ENCODE measurements at places on chromosomes 1 and 21.

GRCh38 chr1:7447736-7448135 lies 323.4 kb upstream of the VAMP3 start:
- no peak for DNase-seq

GRCh38 chr1:158534496-158534895 lies 19.7 kb downstream of the OR6Y1 start:
- DNase-seq: no peak

DNA sequence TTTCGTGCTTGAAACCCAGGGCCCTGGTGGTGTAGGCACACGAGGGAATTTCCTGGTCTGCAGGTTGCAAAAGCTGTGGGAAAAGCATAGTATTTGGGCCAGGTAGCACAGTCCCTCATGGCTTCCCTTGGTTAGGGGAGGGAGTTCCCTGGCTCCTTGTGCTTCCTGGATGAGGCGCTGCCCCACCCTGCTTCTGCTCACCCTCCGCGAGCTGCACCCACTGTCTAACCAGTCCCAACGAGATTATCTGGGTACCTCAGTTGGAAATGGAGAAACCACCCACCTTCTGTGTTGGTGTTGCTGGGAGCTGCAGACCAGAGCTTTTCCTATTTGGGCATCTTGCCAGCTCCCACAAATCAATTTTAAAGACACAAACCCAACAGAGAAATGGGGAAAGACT lies 183.0 kb downstream of the PHTF1 start:
- no peak for DNase-seq

GRCh38 chr1:219085082-219085481 lies 88.6 kb upstream of the LYPLAL1 start:
- DNase-seq: no peak

GRCh38 chr1:22576617-22577016 lies 13.3 kb downstream of the EPHA8 start:
- DNase-seq: no peak

- no peak for DNase-seq
These were observed 3.0 kb upstream of the CEP350 start for GRCh38 chr1:179951383-179952144.

DNA sequence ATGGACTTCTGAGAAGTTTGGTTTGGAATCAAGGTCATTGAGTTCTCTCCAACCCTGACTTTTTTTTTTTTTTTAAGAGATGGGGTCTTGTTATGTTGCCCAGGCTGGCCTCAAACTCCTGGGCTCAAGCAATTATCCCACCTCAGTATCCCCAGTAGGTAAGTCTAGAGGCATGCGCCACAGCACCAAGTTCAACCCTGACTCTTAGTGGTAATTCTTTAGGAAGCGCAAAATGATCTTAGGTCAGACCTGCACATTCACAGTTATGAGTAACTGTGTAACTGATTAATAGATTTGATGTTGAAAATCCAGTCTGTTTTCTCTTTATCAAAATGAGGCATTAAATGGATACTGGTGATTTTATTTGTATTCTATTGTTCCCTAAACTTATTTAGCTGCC lies 95.9 kb downstream of the GREM2 start:
- no peak for DNase-seq

DNA sequence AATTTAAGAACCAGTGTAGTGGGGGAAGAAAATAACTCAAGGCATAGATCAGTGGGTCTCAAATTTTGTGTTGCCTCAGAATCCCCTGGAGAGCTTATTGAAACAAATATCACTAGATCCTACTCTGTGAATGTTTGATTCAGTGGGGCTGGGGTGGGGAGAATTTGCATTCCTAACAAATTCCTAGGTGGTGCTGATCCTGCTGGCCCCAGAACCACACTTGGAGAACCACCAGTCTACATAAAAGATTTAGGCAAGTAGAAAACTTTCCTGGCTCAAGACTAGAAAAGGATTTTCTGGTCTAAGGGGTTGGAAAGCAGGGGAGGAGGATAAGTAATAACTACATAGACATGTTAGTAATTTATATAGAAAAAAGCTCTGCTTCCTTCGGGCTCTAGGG lies 34.1 kb upstream of the C1orf21 start:
- no peak for DNase-seq

DNA sequence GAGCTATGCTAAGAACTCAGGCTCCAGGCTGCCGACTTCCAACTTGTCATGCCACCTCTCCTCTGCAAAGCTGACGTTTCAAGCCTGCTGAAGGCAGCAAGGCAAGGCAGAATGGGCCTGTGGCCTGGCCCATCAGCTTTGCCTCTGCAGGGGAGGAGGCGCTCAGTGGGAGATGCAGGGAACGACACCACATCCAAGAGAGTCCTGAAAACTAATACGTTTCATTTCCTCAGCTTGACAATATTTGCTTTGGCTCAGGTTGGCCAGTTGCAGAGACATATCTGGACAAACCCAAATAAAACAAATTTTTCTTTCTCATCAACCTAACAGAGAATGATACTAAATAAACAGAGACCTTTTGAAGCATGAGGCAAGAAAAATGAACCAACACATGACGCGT lies 35.3 kb downstream of the BEND5 start:
- DNase-seq: no peak

- no peak for DNase-seq
These were observed 44.0 kb downstream of the TBX15 start for GRCh38 chr1:118944133-118944532.

- DNase-seq: no peak
These were observed 1.2 kb downstream of the TRIM11 start for GRCh38 chr1:228405200-228405978.

GRCh38 chr1:4595341-4596225 lies 58.8 kb upstream of the AJAP1 start:
- no peak for DNase-seq

All from activated T-helper 1 cell treated with anti-CD3 and anti-CD28 coated beads, Interleukin-12 subunit alpha, Interleukin-12 subunit beta, Interleukin-2, Interleukin-4 antibody, amounts not matched to agents 30 ng/mL and 10 ng/mL and 1 ng/mL, durations not matched to agents 14 hours and 24 hours and 36 hours (primary cell).